ENCODE measurements at places on chromosomes 16 and 17. TPM values are rescaled to one million over a fixed set of nuclear protein-coding genes. Genes with fewer than 3 reads are reported as not detected.

The DLX4 gene
- total RNA-seq, result not detected

The GNGT2 gene
- not detected for total RNA-seq

The MRM1 gene
- 3.4 TPM for total RNA-seq

The NAGS gene
- total RNA-seq, result 7.5 TPM

The PDPK1 gene
- 29.9 TPM for total RNA-seq

The KRT36 gene
- not detected for total RNA-seq

The C1QL1 gene
- 1.4 TPM for total RNA-seq

The IQCK gene
- total RNA-seq, result 4.5 TPM

The GRIN2A gene
- total RNA-seq, result not detected

The TMC5 gene
- total RNA-seq, result 0.26 TPM

The ACSM2A gene
- total RNA-seq, result not detected

The CTRB2 gene
- not detected for total RNA-seq

The SLC9A5 gene
- 3.0 TPM for total RNA-seq

The MYH11 gene
- total RNA-seq, result 0.16 TPM

The NKD1 gene
- 0.08 TPM for total RNA-seq
